8988T (cell line): ENCODE measurements at places on chromosomes 7 and 10.

DNA sequence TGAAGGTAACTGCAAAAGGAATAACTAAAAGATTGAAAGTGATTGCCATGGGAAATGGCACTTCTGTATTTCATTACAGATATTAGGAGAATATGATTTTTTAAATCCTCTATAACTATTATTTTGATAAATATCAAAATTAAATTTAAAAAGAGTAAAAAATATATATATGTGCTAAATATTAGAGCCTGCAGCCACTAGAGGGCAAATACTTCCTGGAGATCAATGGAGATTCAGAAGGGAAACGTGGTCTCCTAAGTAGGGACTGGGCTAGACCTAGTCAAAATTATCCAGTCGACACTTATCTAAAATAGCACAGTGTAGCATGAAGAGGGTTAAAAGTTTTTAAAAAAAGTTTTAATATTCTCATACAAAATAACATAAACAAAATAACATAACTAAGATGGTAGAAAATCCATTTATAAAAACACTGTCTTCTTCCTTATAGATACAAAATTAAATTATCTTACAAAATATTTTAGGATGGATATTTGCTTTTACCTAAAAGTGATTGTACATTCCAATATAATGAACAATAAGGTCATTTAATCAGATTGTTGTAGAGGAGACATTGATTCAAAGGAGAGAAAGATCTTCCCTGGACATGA lies 434.3 kb downstream of the MDFIC start:
- no peak for DNase-seq

DNA sequence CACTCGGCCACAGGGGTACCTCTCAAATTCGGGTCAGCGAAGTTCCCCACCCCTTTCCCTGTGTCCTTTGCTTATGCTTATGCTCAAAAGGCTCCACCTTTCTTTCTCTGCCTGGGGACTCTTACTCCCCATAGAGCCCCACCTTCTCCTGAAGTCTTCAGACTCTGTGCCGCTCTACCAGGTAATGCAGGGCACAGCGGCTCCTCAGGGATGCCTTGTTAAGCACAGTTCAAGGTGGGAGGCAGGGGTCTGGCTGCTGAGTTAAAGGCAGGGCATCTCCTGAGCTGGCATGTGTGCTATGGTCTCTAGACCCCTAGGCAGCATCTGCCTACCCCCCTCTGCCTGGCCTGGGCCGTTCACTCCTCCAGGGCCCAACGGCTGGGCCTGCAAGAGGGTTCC lies 3.0 kb upstream of the CXCL12 start:
- DNase-seq = no peak

DNA sequence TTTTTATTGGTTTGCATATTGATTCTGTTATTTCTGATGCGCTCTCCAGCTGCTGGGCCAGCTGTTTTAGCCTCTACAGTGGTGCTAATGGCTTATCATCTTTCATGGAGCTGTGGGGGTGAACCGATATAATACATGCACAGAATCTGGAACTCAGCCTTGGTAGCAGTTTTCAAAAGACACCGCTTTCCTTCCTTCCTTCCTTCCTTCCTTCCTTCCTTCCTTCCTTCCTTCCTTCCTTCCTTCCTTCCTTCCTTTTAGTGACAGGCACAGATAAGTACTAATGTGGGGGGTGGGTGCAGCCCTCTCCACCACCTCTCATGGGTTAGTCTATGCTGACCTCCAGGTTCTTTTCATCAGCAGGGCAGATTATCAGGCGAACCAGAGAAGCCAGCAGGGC lies 31.9 kb upstream of the C10orf53 start:
- no peak for DNase-seq

DNA sequence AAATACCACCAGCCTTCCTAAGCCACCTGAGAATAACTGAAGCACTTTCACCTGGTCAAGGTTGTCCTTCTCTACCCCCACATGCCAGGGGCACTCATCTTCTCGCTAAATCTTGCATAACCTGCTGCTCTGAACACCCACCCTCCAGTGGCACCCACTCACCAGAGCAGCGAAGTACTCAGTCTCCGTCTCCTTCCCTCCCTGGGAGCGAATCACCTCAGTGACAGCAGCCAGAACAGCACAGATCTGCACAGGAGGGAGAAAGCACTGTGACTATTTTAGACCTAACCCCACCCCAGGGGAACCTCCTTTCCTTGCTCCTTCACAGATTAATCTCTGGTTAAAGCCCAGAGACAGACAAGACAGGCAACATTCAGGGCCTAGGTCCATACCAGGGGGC lies 5.1 kb downstream of the RRP12 start:
- no peak for DNase-seq

- no peak for DNase-seq
Measured at GRCh38 chr10:103745341-103746247, 109.8 kb downstream of the SH3PXD2A start.

GRCh38 chr7:130409712-130410072 lies 29.4 kb downstream of the CPA1 start:
- DNase-seq = no peak

DNA sequence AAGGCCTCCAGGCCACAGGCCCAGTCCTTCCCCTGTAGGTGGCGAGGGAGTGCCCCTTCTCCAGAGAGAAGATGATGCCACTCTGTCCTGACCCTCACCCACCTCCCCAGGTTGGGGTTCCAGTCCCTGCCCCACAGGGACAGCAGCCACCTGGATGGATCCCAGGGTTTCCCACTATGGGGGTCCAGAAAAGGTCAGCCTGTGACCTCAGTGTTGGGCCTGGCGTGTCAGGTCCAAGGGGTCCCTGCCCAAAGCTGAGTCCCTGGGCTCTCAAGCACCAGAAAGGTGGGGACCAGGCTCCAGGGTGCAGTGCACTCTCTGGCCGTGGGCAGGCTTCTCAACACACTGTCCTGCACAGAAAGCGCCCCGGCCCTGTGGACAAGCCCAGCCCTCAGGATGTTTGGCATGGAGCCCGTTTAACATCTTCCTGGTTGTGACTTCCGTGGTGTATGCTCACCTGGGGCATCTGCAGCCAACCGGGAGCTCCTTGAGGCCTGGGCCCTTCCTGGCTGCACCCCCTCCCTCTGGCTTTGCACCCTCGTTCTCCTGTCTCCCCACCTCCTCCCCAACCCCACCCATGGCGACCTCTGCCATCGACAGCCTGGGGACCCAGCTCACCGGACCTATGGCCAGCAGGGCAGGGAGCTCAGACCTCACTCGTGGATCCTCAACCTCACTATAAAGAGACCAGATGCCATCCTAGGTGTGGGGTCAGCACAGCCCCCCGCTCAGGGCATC lies 58.3 kb upstream of the PPP2R2D start:
- peak; percentile 19 for DNase-seq

- DNase-seq = no peak
Measured at GRCh38 chr10:105509517-105509916, 868.4 kb downstream of the SORCS3 start.

GRCh38 chr7:81632418-81632817 lies 137.4 kb downstream of the HGF start:
- no peak for DNase-seq

DNA sequence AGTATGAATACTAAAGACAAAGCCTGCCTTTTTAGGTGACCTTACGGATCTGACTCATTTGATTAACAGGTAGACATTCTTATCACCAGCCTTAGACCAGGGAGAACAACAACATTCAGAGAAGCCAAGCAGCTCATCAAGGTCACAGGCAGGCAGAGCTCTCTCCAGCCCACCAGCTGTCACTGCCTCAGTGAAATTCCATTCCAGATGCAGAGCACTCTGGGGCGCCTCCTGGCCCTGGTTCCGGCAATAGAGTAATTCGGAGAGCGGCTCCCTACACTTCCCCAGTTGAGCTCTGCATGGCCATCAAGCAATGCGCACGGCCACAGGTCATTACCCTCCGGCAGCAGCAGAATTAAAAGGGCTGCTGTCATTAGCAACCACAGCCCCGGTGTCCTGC lies 164.7 kb downstream of the TCERG1L start:
- DNase-seq = no peak

DNA sequence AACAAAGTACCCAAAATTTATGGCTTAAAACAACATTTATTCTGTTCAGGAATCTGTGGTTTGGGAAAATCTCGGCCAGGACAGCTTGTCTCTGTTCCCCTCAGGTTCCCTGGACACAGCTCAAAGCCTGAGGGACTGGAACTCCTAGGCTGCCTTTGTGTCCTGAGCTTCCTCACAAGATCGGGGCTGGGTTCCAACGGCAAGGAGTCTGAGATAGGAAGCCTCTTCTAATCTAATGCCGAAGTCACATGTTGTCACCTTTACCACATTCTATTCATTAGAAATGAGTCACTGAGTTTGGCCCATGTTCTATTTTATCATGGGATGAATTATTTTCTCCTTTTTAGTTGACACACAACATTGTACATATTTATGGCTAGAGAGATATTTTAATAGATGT lies 80.5 kb downstream of the ANKRD26 start:
- DNase-seq = no peak

DNA sequence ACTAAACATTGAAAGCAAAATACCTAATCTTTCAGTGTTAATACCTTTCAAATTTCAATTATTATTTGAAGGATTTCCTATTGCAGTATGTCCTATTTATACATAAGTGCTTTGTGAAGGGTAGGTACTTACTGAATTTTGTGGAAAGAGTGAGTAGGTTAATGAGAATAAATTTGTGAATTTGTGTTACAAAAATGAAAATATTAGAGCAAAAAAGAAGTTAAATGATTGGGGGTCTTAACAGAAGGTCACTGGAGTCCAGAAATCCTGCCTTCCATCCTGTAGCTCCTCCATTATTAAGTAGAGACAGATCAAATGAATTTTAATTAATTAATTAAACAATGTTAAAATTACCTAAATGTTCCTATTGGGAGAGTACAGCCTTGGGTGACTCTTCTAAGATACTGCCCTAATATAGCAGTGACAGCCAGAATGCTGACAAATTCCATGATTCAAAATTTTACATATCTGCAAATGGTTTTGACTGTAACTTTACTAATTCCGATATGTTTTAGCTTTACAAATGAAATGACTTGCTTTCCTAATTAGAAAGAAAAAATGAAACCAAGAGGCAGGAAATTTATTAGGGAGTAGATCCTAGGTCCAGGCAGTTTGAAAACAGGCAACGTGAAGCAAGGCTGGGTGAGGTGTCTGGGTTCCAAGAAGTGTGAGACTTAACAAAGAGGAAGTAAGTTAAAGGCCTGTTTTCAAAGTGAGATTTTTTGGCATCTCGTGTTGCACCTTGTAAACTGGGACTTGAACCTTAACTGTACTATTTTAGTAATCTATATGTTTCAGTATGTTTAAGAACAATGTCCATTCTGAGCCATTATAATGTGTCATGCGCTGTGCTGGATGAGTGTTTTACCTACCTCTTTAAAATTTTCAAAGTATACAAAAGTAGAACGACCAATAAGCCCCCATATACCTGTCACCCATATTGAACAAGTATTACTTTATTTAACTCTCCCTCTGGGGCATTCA lies 1.5 kb downstream of the PIK3CG start:
- no peak for DNase-seq

DNA sequence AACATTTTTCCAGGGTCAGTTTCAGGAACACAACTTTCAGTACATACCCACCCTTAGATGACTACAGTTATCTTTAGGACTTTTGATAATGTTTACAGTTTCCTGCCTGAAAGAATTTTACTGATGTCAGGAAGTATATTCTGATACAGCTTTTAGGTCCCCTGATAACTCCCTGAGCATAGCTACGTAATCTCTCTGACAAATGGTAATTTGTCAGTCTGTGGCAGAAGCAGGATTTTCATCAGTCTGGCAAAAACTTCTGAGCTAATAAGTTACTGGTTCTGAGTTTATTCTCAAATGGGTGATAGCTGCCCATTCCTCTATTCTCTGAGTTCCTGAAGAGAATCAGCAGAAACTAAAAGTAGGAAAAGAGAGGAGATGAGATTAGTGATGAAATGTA lies 270.1 kb upstream of the MTPN start:
- no peak for DNase-seq

DNA sequence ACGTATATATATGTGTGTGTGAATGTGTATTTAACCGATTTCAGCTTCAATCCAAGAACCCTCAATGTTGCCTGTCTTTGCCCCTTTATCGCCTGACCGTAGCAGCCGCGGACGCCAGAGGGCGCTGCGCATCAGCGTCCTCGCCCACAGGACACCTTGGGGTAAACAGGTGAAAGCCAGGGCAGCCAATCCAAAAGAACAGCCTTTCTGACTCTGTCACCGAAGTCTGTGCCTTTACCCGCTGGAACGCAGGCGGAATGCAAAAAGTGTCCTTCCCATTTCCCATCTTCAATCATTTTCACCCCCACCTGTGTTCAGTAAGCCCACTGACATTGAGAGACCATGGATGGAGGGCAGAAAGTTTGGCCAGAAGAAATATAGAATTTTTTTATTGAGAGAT lies 3.6 kb downstream of the NXPH1 start:
- peak; percentile 94 for DNase-seq

DNA sequence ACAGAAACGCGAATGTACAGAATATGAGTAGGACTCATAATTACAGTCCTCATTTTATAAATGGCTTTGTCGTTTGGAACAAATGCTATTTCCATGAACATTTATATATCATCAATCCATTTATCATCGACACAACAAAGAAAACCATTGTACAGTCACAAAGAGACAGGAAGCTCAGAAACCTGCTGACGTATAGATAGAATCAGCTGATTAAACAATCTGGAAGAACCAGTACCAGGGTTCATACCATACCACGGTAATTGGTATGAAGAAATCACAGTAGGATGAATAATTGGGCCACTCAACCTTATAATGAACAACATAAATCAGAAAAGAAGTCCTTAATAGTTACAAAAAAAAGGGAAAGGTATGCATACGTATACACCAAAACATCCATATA lies 295.0 kb downstream of the PARD3 start:
- no peak for DNase-seq

- DNase-seq = no peak
Measured at GRCh38 chr10:33252324-33252723, 82.1 kb downstream of the NRP1 start.

DNA sequence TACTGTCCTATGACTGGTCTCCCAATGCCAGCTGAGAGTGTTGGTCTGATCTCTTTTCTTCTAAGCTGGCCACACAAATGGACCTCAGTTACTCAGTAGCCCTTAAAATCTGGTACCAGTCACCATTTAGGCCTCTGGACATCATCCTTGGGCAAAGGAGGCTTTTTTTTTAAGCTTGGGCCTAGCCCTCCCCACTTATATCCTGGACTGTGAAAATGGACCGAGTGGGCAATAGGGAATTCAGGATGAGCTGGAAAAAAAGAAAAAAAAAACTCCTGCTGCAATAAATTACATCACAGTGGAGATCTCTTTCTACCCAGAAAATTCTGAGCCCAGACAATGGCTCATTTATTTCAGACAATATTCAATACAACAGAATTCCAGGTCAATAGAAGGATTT lies 68.4 kb downstream of the PARP12 start:
- DNase-seq = no peak

- no peak for DNase-seq
Measured at GRCh38 chr7:7761974-7762779, 43.8 kb upstream of the RPA3 start.

GRCh38 chr7:18496341-18496700 lies 772 bp downstream of the HDAC9 start:
- DNase-seq = no peak
